ENCODE measurements at places on chromosomes 4 and X.

DNA sequence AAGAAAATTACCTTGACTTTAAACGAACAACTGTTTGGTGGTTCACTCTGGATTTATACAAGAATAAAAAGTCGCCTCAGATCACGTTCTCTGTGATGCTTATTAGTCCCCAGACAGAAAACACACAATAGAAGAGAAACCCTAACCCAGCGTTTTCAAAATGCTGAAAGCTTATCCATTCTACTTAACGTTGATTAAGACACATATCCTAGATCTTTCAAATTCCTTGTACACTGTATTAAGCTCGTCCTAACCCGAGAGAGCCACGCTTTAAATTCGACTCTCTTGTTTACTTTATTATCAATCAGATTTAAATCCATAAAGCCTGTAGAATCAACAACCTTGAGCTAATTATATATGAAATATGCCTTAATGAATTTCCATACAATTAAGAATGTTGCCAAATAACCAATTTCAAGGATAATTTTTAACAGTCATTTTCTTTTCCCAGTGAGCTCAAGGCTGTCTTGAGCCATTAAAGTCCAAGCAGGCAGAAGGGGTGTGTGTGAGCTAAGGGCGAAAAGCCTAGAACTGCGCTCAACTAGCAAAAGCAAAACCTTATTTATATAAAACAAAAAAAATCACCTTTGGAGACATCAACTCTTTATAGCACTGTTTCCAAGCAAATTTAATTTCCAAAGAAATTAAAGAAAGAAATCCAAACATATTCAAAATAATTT is 981 bp upstream of the PITX2 start:
- no peak for DNase-seq

- DNase-seq: no peak
Measured at GRCh38 chr4:96558466-96558865, 718.6 kb downstream of the PDHA2 start.

DNA sequence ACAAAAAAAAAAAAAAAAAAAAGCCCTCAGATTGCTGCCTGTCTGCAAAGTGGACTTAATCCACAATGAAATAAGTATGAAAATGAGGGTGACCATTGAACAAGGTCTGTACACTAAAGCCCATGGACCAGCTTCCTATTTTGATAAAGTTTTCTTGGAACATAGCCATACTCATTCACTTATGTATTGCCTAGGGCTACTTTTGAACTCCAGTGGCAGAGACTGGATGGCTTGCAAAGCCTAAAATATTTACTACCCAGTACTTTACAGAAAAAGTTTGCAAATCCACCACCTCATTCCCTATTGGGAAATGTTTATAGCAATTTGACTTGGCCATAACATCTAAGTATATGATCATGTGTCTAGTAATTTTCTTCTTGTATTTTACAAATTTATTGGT is 481.7 kb downstream of the NAF1 start:
- no peak for DNase-seq

GRCh38 chr4:143586080-143586479 is 72.6 kb downstream of the SMARCA5 start:
- DNase-seq: peak; percentile 27

- DNase-seq: peak; percentile 74
Measured at GRCh38 chrX:53116101-53116500, 22.2 kb downstream of the KANTR start.

GRCh38 chrX:10728806-10729389 is 108.5 kb upstream of the MID1 start:
- no peak for DNase-seq

- no peak for DNase-seq
Measured at GRCh38 chr4:98501383-98501782, 157.0 kb downstream of the TSPAN5 start.
